B cell (primary cell): ENCODE measurements at places on chromosomes 3 and 15. TPM values are rescaled to one million over a fixed set of nuclear protein-coding genes. Genes with fewer than 3 reads are reported as not detected.

- DNase-seq = no peak
These were observed 6.4 kb upstream of the ERICH6 start for GRCh38 chr3:150710097-150710496.

- DNase-seq = no peak
These were observed 30.7 kb upstream of the CHRNB4 start for GRCh38 chr15:78671626-78672211.

TLR9 gene
- 16.0 and 21.0 TPM in 2 replicates for total RNA-seq

DNA sequence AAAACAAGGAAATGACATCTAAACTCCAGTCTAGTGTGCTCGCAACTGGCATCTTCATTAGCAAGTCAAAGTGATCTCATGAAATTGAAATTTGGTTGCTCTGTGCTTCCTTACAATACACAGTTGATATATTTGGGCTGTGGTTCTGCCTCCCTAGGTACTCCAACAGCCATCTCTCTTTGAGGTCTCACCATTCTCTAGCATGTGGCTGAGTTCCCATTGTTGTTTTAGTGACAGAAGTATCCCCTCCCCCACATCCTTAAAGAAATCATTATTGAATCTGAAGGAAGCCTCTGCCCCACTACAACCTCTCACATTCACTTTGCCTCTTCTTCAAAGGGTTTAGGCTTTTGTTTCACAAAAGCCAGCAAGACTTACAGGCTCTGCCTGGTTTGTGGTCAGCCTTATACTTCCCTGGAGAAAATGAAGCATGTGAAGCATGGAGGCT, 516.5 kb downstream of the NLGN1 start:
- no peak for DNase-seq

SH3GL3 gene
- not detected in 2 replicates for total RNA-seq

CLSTN2 gene
- total RNA-seq = not detected in 2 replicates

SCN11A gene
- total RNA-seq = 0.24 and 0.25 TPM in 2 replicates

- DNase-seq = no peak
These were observed 488.9 kb downstream of the GABRG3 start for GRCh38 chr15:27459836-27460235.

DNA sequence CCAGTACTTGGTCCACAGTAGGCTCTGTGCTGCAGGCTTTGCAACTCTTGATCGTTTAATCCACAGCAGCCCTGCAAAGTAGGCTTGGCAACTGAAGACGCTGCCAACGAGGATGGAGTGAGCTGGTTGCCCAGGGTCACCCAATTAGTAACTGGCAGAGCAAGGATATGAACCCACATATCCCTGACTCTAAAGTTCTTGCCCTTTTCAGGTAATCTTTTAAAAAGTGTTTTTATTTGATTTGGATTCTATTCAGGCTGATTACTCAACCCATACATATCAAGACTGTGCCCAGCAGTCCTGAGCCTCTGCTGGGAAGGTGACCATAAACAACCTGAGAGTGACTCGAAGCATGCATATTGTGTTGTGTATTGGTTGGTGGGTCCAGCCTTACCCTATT, 50.3 kb downstream of the PSMD6 start:
- no peak for DNase-seq
